ENCODE measurements at places on chromosomes 7 and 10.

DNA sequence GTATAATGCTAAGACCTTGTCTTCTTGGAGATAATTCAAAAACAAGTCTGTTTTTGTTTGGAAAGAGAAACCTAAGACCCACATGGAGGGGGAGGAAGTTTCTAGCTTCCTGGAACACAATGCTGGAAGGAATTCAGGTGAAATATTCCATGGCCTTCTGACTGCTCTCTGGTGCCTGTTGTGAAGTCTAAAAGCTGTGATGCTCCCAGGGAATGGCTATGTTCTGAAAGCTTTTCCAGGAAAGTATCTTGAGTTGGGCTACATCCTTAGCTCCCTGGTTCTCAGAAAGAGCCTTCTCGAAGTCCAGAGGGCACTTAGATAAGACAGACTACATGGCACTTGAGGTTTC lies 12.5 kb upstream of the PFKP start:
- DNase-seq: no peak

DNA sequence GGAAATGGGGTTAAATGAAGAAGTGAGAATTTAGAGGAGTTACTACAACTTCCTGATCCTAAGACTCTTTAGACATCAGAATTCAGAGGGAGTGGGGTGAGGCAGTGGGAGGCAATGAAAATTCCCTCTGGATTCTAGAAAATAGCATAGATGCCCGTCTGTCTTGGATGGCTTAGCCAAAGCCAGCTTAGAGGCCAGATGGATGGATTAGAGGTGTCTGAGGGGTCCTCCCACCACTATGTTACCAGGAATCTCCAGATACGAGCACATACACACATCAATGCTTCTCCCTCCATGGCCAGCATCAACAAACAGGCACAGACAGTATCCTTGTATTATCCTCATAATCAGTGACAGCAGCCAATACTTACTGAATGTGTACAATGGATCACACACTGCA lies 418.1 kb downstream of the PLXNA4 start:
- DNase-seq: no peak

- no peak for DNase-seq
These were observed 9.2 kb downstream of the ZCCHC24 start for GRCh38 chr10:79436066-79436849.

- no peak for DNase-seq
These were observed 312.0 kb upstream of the FZD1 start for GRCh38 chr7:90951986-90952954.

- no peak for DNase-seq
These were observed 639.6 kb upstream of the FOXK1 start for GRCh38 chr7:4042402-4043045.

- DNase-seq: no peak
These were observed 194.3 kb downstream of the SORCS3 start for GRCh38 chr10:104835422-104835821.

Measured in kidney (tissue), 22 donors.